Spinal cord (tissue), 10 donors: ENCODE measurements at places on chromosomes 13 and 19.

DNA sequence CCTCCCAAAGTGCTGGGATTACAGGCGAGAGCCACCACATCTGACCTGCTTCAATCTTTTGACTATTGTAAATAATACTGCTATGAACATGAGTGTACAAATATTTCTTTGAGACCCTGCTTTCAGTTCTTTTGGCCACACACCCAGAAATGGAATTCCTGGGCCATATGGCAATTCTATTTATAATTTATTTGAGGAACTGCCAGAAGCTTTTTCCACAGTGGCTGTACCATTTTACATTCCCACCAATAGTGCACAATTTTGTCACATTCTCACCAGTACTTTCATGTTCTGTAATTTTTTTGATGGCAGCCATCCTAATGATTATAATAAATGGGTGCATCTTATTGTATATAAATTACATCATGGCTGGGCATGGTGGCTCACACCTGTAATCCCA lies 13.7 kb upstream of the FCER2 start:
- peak; percentile 44 for DNase-seq

GRCh38 chr13:23668562-23668961 lies 98.3 kb downstream of the TNFRSF19 start:
- DNase-seq = no peak

DNA sequence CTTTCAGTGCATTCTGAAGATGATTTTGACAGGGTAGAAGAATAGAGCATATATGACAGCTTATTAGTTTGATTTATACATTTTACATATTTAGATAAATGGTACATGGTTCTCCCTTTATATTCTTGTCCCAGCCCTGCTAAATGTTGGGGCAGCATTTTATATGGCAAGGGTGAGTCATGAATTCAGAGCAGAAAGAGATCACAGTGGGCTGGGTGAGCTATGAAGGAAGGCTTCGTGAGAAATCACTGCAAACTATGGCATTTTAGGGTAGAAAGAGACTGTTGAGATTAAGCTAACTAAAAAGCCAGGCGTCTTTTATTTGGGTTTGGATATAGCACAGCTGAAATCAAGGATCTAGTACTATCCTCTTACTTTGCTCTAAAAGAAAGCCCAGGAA lies 23.9 kb upstream of the METTL21C start:
- no peak for DNase-seq

DNA sequence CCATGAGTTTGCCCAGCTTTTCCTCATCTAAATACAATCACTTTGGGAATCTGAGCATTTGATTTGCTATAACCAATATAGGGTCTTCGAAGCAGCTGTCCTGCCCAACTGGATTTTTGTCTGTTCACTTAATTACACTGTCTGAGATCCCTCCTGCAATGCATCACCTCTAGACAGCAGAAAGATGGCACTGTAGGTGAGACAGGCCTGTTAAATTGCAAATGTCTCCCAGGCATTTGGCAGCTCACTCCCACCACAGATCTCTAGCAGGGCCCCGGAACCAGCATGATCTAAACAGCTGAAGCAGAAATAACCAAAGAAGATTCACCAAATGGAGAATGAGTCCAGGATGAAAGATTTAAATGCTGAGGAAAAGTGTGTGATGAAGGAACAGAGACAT lies 41.9 kb upstream of the SERPINE3 start:
- no peak for DNase-seq

GRCh38 chr13:103952183-103952582 lies 886.0 kb upstream of the SLC10A2 start:
- no peak for DNase-seq

DNA sequence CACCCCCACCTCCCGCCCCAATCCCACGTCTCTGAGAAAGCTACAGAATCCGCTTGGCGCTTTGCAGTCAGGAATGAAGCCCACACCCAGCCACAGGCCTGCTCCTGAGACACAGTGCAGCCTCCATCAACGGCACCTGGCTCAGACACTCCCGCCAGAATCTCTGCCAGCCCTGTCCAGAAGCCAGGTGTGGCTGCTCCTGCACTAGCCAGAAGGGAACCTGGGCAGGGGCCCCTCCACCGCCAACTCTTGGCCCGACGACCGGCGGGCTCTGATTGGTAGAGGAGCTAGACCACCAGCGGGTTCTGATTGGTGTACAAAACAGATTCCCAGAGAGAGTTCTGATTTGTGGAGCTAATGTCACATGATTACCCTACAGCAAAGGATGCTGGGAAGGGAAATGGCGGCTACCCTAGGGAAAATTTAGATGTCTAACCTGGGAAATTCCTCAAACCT lies 2.9 kb upstream of the PPP6R1 start:
- DNase-seq = no peak

- no peak for DNase-seq
Measured at GRCh38 chr13:62333466-62333865, 917.8 kb upstream of the PCDH20 start.

- DNase-seq = no peak
Measured at GRCh38 chr19:56423985-56424353, 19.8 kb downstream of the ZNF583 start.

GRCh38 chr13:26538363-26539317 lies 18.8 kb upstream of the WASF3 start:
- DNase-seq = no peak

DNA sequence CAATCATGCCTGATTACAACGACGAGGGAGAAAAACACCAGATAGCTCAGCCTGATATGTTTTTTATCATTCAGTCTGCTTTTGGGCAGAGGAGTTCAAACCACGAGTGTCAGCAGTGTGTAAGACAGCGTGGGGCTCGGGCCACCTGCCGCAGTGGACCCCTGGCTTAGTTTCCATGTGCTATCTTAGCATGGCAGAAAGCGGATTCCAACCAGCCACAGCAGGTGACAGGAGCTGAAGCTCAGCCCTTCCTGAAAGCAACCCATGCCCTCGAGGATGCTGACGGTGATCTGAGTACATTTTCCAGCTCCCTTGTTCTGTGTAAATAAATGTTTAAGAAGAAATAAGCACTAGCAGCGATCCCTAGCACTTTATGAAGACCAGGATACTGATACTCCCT lies 32.2 kb upstream of the MBNL2 start:
- peak; percentile 24 for DNase-seq

DNA sequence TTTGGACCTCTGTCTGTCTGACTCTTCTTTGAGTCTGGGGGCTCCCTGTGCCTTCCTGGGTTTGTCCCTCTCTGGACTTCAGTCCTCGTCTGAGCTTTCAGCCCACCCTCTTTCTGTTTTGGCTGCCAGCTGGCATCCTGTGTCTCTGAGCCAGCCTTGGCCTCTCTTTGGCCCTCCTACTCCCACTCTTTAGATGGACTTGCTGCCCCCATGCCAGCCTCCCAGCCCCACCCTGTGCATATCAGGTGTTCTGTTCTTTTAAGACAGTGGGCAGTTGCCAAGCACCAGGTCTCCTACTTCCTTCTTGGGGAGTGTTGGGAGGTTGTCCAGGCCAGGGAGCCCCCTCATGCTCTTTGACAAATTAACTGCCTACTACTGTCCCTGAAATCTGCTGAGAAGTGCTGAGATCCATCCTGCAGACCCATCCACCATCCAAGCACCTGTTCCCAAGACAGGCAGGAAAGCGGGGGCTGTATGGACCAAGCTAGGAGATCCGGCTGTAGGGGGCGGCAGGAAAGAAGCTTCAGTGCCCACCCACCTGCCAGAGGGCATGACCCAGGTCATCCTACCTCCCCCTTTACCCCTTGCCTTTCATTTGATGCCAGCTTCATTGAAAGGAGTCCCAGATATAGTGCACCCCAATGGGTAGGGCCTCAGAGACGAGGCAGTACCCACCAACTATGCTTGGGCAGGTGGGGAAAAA lies 9.6 kb downstream of the CIC start:
- no peak for DNase-seq
